Hepatocyte (in vitro differentiated cells): ENCODE measurements at places on chromosomes 6 and 20. TPM values are rescaled to one million over a fixed set of nuclear protein-coding genes. Genes with fewer than 3 reads are reported as not detected.

Gene KIF13A
- 13.0 and 16.2 TPM in 2 replicates for polyA plus RNA-seq

Gene WFDC12
- polyA plus RNA-seq, result not detected in 2 replicates

Gene CST2
- polyA plus RNA-seq, result not detected in 2 replicates

Gene MEP1A
- polyA plus RNA-seq, result 38.9 and 62.8 TPM in 2 replicates

Gene YWHAB
- 163 and 169 TPM in 2 replicates for polyA plus RNA-seq

Gene RIPPLY2
- 0.91 TPM in 1 of 2 replicates, not detected in the other for polyA plus RNA-seq

Gene MAP7
- 13.4 and 14.4 TPM in 2 replicates for polyA plus RNA-seq

Gene AKAP12
- polyA plus RNA-seq, result 46.2 and 57.4 TPM in 2 replicates

Gene TUBB1
- 0.05 TPM in 1 of 2 replicates, not detected in the other for polyA plus RNA-seq

Gene IL17F
- polyA plus RNA-seq, result not detected in 2 replicates

DNA sequence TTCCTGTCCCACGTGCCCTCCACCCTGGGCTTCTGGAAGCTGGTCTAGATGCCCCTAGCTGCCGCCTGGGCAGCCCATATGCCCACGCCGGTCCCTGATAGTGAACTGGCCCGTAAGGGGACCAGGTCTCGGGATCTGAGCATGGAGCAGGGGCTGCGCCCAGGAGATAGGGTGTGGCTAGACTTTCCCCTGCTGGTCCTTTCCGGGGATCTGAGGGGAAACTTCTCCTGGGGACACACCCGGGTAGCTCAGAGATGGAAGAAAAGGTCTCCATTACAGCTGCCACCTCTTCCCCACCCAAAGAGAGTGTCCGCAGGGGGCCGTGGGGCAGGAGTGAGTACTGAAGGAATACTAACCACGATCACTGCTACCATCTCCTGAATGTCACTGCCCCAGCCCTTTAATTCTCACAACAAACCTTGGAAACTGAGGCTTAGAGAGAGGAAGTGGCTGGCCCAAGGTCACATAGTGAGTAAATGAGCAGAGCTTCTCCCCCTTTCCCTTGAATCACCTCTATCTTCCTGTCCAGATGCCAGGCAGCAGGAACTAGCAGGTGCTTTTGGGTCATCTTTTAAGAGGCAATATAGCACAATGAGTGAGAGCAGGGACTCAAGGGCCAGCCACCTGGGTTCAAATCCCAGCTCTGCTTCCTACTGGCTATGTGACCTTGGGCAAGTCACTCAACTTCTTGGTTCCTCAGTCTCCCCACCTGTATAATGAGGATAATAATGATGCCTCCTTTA lies 11.8 kb upstream of the CCN5 start:
- no peak for DNase-seq

DNA sequence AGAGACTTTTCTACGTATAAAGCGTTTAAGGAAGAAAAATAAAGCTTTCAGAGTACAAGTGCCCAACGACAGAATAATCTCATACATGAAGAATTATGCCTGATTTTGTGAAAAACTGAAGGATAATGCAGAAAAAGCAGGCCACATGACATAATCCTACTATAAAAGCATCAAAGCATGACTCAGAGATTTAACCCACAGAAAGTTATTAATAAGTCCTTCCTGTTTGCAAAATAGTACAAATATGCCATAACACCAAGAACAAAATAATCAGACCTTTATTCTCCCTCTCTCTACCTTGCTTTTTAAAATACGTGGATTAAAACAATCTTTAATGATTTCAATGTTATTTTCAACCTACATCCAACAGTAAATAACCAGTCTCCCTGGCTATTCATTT lies 118.6 kb upstream of the BCLAF1 start:
- DNase-seq, result no peak

GRCh38 chr6:36642913-36643817 lies 35.3 kb upstream of the CDKN1A start:
- peak; percentile 90 for DNase-seq

DNA sequence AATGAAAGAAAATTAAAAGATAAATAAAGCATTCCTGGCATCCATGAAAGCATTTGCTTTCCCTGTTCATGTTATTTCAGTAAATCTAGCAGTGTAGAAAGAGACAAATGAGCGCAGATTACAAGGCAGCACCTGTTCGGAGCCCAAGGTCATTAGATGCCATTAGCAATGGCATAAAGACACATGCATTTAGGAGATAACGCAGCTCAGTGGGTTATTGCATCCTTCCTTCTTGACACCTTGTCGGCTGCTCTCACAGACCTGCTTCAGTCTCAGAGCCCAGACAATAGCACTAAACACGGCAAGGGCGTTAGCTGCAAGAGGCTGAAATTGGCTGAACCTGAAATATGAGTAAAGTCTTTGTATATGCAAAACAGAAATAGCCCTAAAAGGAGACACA lies 140.3 kb downstream of the ATXN1 start:
- no peak for DNase-seq

DNA sequence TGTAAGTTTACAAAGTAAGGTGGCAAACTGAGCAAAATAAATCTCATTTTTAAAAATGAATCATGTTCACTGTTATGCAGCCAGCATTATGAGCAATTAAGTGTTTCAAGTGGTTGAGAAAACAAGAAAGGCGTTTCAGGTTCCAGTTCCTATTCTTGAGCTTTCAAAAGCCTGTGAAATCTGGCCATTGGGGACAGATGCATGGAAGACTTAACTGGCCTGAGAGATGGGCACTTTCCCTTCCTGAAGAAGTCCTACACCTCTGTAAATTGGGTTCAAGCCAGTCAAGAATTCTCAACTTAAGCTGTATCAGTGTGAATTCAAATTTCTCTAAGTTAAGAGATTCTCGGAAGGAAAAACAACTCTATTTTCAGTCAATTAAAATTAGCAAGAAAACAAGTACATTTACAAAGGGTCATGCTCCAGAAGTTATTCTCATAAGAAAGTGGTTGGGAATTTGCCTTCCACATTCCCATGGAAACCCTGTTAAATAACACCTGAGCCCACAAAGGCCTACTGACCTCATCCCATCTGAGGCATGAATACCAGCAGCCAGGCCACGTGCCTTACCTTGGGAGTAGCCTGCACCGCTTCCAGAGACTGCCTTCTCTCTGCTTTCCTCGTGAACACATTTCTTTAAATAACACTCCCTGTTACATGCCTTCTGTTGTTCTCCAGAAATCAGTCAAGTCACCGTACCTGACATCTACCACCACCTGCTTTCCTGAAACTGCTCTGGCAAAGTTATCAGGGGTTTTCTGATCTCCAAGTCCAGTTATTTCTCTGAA lies 19.4 kb downstream of the MAP3K5 start:
- peak; percentile 28 for DNase-seq

GRCh38 chr6:30824698-30825097 lies 59.6 kb upstream of the DDR1 start:
- DNase-seq, result no peak

GRCh38 chr6:136657666-136658065 lies 107.4 kb upstream of the MAP7 start:
- DNase-seq, result peak; percentile 38

- peak; percentile 43 for DNase-seq
Measured at GRCh38 chr6:26122402-26122792, 35.2 kb downstream of the HFE start.

DNA sequence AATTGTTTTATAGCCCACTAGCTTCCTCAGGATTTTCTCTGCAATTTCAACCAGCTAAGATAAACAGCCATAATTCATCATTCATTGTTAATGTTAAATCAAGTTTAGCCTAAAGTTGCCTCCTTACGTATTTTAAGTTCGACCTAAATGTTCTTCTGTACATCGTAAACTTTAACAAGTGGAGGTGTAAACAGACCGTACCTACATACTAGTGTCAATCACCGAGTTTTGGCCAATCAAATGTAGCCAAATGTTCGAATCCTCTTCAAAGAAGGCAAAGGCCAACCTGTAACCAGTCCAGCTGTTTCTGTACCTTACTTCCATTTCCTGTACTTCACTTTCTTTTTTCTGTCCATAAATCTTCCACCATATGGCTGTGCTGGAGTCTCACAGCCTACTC lies 13.5 kb downstream of the MBOAT1 start:
- peak; percentile 28 for DNase-seq

GRCh38 chr6:112911959-112912358 lies 564.8 kb downstream of the RFPL4B start:
- no peak for DNase-seq

DNA sequence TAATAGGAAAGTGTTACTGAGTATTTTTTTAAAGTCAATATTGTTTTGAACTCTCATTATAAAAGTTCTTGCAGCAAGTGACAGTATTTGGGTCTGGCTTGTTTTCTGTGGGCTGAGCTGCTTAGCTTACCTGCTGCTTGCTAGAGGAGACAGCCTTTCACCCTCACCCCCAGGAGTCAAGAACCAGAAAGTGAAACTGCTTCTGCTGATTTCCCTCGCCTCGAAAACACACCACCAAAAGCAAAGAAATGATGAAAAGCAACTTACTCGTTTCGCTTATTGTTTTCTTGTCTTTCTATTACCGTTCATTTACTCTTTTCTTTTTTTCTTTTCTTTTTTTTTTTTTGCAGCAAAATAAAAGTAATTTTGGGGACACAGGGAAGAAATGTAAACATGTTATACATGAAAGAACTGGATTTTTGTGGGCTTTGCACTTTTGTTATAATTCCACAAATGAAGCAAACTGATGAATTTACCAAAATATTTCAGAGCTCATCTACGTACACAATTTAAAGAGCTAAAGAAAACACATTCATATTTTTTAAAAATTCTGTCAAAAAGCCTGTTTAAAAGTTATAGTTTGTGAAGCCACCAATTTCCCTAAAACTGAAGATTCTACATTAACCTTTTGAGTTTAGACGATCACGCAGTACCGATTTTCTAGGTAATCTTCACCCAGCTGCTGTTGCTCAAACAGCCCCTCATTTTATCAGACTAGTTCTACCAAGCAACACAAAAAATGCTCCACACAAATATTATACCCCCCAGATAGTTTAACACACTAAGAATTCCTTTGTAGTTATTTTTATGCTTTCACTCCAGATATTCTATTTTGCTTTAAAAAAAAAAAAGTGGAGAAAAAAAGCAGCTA lies 1.7 kb downstream of the SCML4 start:
- DNase-seq, result no peak

- DNase-seq, result no peak
Measured at GRCh38 chr6:68633972-68634725, 933 bp upstream of the ADGRB3 start.
